ENCODE measurements at places on chromosomes 1 and 21.
A peak's percentile ranks its signal among the peaks of the same experiment; 100 is the strongest.

GRCh38 chr1:7220007-7220406, 434.8 kb downstream of the CAMTA1 start:
- DNase-seq: peak; percentile 75

GRCh38 chr1:30707412-30708360, 15.7 kb downstream of the MATN1 start:
- peak; percentile 37 for DNase-seq

GRCh38 chr1:56385314-56385713, 194.0 kb downstream of the PLPP3 start:
- DNase-seq: no peak

DNA sequence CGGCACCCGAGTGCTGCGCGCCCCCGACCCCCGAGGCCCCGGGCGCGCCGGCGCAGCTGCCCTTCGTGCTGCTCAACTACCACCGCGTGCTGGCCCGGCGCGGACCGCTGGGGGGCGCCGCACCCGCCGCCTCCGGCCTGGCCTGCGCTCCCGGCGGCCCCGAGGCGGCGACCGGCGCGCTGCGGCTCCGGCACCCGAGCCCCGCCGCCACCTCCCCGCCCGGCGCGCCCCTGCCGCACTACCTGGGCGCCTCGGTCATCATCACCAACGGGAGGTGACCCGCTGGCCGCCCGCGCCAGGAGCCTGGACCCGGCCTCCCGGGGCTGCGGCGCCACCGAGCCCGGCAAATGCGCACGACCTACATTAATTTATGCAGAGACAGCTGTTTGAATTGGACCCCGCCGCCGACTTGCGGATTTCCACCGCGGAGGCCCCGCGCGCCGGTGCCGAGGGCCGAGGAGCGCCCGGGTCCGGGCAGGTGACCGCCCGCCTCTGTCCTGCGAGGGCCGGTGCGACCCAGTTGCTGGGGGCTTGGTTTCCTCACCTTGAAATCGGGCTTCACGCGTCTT, 49.0 kb downstream of the SIM2 start:
- peak; percentile 18 for DNase-seq

DNA sequence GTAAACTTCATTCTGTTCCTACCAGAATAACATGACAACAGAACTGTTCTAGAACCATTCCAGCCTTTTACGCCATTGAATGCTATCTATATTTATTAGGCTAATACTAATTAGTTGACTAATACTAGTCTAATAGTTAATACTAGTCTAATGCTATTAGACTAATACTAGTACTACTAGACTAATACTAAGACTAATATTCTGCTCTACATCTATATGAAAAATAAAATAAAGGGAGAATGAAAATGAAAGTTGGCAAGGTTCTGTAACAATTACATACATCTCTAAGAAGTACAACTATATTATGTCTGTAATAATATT, 40.9 kb upstream of the LRRC8B start:
- DNase-seq: no peak

DNA sequence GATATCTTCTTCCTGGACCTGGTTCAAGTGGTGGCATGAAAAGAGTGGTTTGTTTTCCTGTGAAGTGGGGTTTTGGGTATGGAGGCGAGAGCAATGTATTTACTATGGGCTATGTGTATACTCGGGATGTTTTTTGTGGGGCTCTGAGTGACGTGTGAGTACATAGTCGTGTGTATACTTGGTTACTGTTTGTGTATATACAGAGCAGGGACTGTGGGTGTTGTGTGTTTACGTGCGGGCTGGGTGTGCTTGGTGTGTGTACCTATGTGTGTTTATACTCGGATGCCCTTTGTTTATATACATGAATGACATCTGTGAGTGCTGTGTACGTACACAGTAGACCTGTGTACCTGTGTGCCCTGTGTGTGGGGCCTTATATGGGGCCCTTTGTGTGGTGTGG, 50.0 kb downstream of the YARS1 start:
- DNase-seq: no peak

DNA sequence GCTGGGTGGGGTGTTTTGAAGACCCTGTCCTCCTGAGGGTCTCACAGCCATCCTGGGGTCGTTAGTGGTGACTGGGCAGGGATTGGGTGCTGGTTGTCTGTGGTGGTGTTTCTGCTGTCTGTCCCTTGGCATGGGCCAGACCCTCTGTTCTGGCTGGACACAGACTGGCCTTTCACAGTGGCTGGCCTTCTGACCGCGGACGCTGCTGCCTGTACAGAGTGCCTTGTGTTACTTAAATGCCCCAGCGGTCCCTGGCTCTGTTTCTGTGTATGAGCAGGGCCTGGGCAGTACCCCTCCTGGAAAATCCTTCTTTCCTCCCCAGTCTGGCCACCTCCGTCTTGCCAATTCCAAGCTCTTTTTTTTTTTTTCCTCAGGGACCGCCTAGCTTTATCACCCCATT, 50.9 kb downstream of the SH3BGR start:
- DNase-seq: no peak

DNA sequence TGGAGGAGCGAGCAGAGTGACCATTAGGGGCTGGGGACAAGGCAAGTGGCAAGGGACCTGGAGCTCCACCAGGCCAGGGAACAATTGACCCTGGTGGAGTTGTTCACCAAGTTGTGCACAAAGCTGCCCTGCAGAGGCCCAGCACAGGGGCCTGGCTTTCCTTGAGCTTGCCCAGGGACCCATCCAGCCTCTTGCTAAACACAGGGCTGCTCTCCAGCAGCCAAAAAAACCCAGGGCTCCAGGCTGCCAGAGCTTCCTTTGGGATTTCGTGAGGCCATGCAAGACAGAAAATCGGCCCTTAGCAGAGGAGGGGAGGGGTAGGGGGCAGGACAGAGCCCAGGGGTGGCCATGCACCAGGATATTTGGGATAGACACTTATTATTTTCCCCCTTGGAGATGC, 32.6 kb downstream of the LRP8 start:
- DNase-seq: no peak

DNA sequence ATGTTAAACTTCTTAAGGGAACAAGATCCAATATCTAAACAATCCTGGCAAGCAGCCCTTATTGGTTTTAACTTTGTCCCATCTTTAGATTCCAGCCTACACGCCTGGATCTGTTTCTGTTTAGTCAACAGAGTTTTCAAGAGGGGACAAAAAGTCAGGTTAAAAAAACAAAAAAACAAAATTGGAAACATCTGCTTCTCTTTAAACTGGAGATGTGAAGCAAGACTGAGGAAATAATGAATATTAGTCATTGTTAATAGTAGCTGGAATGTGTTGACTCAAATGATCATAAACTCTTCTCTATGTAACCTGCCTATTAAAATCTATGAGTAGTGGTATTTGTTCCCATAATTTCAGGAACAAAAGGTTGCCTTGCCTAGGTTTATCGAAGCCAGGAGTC, 55.0 kb downstream of the NID1 start:
- peak; percentile 69 for DNase-seq

- no peak for DNase-seq
Observed at GRCh38 chr1:24410750-24411149, 2.8 kb downstream of the STPG1 start.

- DNase-seq: no peak
Observed at GRCh38 chr1:204361341-204361771, 1.6 kb upstream of the PLEKHA6 start.

DNA sequence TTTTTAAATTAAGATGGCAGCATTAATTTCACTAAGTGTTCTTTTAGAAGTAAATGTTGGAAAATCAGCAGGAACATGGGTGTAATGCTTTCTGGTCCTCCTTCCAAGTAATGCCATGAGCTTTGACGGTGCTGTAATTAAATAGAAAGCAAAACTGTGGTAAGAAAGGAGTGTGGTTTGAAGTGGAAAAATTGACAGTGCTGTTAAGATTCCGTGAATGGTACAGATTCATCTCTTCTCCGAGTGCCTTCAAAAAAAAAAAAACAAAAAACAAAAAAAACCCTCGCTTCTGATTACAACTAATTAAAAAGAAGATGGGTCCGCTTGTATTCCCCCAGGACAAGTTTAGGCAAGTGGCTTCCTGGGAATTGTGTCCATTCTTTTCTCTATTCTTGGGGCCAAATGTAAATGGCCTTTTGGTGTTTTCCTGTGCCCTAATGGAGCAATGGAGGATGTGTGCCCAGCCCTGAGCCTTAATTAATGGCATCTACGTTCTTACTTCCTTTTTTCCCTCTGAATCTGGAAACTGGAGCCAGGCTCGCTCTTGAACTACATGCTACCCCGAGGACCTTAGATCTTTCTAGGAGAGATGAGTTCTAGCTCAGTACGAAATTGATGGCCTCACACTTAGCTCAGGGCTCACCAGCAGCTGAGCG, 5.1 kb downstream of the LMO4 start:
- DNase-seq: no peak

DNA sequence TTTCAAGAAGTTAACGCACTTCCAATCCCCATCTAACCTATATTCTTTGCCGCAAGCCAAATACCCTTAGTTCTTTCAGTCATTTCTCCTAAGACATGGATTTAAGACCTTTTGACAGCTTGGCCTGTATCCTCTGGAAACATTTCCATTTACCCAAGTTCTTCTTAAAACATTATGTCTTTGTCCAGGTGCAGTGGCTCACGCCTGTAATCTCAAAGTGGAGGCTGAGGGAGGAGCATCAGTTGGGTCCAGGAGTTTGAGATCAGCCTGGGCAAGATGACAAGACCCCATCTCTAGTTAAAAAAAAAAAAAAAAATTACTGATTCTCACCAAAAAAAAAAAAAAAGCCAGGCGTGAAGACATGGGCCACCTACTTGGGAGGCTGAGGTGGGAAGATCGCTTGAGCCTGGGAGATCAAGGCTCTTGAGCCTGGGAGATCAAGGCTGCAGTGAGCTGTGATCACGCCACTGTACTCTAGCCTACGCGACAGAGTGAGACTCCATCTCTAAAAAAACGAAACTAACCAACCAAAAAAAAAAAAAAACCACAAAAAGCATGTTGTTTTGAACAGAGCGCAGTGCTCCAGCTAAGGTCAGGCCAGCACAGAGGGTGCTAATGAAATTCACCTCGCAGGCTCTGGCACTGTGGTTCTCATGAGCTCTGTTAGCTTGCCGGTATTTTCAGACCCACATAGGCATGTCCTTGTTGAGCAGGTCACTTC, 36.0 kb downstream of the NUAK2 start:
- DNase-seq: no peak

- DNase-seq: no peak
Observed at GRCh38 chr1:167207940-167208623, 12.6 kb upstream of the POU2F1 start.

DNA sequence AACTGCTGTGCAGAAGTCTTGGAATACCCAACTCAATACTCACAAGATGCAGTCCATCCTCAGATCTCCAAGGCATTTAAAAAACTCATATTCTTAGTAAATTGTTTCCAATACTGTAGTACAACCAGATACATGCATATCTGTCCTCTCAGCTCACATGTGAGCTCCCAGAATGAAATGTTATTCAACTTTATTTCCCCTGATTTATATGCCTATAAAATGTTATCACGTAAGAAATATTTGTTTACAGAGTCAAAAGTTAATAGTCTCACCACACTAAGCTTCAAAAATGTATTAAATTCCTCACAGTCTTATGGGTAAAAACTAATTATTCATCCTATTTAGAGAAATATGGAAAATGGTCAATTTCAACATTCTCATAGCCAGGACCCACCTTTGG, 56.6 kb downstream of the LTN1 start:
- DNase-seq: no peak

- no peak for DNase-seq
Observed at GRCh38 chr1:110888049-110888448, 15.1 kb downstream of the CD53 start.

- DNase-seq: no peak
Observed at GRCh38 chr1:26583646-26584485, 54.3 kb downstream of the RPS6KA1 start.

DNA sequence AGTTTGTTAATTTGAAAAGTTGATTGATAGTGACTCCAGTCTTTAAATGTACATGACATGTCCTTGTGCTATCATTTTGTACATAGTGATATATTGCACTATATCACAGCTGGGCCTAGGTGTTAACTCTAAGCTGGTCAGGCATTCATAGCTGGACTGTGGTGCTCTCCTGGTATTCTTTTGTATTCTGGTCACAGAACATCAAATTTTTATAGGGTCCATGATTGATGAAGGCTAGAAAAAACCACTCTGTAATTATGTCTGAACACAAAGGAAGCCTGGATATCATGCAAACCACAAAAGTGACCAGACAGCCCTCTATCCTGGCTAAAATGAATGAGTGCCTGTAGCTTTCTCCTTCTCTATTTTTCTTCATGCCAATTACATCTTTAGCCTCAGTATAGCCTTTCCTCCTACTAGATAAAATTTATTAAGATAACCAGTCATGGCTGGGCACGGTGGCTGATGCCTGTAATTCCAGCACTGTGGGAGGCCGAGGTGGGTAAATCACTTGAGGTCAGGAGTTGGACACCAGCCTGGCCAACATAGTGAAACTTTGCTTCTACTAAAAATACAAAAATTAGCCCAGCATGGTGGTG, 134.9 kb upstream of the B3GALT2 start:
- DNase-seq: peak; percentile 27

GRCh38 chr1:181718034-181718433, 234.7 kb downstream of the CACNA1E start:
- no peak for DNase-seq

- DNase-seq: no peak
Observed at GRCh38 chr1:226627050-226627755, 78.6 kb downstream of the STUM start.

DNA sequence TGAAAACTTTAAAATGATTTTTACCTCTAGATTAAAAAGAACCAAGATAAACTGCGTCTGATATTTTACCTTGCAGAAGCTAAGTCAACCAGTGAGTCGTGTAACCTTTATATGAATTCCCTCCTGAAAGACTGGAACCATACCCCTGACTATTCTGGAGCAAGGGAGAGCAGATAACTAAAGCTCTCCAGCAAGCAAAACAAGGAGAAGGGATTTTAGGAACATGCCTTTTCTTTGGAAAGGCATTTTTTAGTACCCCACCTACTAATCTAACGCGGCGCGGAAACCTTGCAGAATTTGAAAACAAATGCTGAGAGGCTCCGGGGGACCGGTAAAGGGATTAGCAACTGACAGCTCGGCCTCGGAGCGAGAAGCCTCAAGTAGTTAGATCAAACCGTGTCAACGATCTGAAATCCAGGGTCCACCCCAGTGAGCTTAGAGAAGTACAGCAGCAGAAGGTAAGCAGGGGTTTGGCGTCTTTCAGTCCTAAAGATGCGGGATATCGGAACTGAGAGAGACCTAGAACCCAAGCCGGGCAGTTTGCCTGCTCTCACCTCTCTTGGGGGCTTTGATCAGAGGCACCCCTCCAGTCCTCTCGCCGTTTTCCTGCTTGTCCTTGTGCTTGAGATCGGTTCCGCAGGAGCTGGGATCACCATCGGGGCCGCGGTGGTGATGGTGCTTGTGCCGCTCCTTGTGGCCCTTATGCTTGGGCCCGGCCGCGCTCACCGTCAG, 954 bp downstream of the RSBN1 start:
- no peak for DNase-seq

DNA sequence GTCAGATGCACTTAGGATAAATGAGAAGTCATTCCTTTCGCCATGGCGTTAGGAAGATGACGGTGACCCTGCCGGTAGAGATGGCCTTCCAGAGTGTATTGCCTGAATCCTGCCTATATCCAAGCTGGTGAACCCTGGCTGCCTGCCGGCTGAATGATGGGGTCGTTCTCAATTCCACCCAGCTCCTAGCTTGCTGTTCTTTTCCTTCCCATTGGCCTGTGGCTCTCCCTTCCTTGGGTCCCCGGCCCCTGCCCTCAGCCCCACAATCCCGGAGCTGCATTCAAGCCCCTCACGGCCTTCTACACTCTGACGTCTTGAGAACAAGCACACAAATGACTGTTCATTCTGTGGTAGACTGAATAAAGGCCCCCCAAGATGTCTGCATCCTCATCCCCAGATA, 28.2 kb upstream of the ZBTB21 start:
- no peak for DNase-seq
